ENCODE measurements at places on chromosomes 7 and 10.

DNA sequence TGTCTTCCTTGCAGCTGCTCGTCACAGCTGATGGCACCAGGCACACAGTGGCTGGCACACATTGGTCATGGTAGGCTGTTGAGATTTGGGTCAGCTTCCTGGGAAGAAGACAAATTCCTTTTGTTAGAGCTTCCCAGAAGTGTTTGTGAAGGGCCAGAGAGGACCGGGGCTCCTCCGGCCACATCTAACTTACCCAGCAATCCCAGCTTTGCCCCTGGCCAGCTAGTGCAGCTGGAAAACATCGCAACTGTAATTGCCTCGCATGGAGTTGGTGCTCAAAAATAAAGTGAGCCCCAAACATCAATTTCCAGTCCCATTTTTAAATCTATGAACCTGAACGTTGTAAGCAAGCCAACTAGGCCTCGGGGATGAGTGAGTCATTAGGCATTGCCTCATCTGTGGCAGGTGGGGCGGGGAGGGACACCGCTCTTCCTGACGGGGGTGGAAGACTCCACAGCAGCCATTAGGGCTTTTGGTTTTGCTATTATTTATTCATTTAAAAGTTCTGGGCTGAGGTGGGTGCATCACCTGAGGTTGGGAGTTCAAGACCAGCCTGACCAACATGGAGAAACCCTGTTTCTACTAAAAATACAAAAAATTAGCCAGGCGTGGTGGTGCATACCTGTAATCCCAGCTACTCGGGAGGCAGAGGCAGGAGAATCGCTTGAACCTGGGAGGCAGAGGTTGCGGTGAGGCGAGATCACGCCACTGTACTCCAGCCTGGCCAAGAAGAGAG lies 12.4 kb downstream of the CPA5 start:
- no peak for DNase-seq

DNA sequence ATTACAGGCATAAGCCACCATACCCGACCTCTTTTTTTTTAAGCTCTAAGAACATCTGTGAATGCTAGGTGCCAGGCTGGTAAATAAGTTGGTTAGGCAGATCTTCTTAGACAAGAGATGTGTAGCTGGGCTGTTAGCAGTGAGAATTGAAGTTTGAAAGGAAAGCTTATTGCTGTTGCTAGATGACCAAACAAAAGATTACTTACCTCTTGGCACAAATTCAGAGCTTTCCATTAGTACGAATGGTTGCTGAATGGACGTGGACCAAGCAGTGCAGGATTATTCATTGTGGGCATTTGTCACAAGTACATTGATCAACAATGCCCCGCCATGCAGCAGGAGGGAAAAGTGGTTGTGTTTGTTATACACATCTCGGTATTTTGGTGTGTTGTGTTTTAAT lies 131.2 kb downstream of the GFRA1 start:
- no peak for DNase-seq

DNA sequence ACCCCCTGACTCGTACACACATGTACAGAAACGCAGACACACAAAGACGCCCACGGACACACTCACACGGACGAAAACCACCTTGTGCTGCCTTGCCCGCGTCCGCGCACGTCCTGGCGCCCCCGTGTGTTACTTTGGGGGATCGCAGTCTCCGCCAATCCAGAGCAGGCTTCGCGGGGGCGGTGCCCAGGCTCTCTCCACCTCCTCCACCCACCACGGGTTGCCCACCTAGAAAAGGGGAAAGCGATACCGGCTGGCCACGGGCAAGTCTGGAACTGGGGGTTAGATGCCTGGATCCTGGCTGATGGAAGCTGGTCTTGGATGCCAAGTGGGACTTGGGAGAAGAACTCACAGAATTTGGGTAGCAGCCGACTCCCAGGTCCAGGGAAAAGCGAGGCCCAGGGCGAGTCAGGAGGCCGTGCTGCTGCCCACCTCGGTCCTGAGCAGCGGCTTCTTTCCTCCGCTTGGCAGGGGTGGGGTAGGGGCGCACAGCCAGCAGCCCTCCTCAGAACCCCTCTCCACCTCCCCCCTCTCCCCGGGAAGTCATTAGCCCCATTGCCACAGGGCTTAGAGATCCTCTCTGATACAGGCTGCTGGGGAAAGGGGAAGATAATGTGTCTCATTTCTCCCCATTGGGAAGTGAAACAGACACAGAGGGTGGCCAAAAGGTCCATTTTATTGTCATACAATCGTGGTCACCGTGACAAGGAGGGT lies 4.6 kb upstream of the VGF start:
- DNase-seq: peak; percentile 84

DNA sequence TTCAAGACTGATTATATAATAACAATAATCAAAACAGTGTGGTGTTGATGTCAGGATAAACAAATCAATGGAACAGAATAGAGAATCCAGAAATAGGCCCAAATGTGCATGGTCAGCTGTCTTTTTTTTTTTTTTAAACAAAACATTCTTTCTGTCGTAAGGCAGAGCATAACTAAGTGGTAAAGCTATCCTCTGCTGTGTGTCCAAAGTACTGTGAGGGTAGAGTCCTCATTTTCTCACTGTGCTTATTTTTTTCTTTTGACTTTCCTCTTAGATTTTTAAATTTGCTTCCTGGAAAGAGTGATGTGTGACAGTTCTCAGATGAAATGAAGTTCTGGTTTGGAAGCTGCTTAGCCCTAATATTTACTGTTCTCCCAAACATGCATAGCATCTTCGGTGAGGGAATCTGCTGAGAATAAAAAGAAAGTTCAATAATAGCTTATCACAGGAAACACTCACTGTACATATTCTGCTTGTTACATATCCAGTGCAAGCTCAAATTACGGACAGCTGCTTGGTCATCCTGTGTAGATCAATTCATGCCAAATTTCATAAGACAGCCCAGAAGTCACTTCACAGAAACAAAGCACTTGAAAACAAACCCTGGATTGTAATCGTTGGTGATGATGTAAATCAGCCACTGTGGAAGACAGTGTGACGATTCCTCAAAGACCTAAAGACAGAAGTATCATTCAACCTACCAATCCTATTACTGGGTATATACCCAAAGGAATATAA lies 423.9 kb downstream of the NEBL start:
- no peak for DNase-seq

DNA sequence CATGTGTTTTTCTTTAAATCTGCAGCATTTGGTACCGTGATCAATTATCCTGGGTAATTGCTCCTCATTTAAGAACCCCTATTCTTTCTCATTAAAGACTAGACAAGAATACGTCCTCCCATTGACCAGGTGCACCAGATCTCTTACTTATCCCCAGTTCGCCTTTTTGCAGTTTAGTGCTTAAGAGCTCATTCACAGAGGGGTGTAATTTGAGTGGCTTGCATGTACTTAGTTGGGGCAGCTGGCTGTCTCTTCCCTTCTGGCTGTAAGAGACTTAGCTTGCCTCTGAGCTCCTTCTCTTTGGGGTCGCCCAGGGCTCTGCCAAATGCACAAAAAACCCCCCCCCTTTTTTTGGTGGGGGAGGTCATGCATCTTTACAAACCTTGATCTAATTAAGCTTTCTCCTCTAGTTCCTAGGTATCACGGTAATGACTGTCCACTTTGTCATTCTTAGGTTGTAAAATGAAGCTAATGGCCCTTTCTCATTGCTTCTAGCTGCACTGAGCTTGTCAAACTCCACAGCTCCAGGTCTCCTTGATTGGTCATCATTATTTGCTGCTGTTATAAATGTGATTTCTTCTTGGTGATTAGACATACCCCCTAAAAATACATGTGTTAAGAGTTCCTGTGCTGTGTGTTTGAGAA lies 26.3 kb downstream of the GAD2 start:
- DNase-seq: no peak

GRCh38 chr7:47601119-47601880 lies 19.4 kb upstream of the TNS3 start:
- DNase-seq: no peak

DNA sequence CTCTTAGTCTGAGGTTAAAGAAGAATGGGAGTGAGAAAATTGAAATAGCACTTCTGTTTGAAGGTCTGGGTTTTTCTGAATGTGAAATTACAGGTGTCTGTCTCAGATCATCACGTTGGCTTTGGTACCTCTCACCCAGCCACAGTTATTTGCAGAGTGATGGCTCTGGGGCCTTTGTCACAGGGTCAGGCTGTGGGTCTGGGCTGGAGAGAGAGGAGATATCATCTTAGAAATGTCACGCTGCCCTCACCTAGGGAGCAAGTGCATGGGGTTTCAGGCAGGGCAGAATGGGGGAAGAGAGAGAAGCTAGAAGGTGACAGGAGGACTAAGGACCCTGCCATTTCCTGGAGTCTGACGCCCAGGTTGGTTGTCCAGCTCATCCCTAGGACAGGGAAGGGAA lies 127.2 kb downstream of the CFAP58 start:
- DNase-seq: no peak

GRCh38 chr7:80047856-80048459 lies 86.7 kb upstream of the GNAI1 start:
- no peak for DNase-seq

DNA sequence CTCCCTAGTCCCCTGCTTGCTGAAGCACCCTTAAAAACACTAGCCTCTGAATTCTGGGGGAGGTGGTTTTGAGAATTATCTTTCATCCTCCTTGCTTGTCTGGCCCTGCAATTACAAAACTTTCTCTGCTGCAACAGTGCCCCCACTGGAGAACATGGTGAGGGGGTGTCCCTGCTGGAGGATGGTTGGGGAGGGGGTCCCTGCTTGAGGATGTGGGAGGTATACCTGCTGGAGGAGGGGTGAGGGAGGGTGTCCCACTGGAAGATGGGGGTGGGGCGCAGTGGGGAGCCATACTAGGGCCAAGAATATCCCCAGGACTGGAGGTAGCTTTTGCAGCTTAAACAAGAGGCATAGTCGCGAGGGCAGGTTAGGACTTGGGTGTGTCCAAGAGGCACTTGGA lies 3.2 kb upstream of the POLM start:
- DNase-seq: no peak

DNA sequence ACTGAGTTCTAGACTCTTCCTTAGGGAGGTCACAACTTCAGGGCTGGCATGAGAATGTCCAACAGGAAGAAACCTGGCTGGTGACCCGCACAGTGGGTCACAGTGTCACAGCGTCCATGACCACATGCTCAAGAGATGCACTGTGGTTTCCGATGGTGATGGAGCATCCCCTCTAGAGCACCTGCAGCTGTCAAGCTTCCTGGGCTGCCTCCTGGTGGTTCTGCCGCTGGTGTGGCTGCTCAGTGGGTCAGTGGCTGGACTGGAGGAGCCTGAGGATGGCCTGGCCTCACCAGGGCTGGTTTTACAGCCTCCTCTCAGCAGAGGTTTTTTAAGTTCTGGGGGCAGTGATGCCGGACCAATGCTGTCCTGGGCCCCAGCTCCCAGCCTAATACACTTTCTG lies 149.3 kb downstream of the SH3PXD2A start:
- no peak for DNase-seq

DNA sequence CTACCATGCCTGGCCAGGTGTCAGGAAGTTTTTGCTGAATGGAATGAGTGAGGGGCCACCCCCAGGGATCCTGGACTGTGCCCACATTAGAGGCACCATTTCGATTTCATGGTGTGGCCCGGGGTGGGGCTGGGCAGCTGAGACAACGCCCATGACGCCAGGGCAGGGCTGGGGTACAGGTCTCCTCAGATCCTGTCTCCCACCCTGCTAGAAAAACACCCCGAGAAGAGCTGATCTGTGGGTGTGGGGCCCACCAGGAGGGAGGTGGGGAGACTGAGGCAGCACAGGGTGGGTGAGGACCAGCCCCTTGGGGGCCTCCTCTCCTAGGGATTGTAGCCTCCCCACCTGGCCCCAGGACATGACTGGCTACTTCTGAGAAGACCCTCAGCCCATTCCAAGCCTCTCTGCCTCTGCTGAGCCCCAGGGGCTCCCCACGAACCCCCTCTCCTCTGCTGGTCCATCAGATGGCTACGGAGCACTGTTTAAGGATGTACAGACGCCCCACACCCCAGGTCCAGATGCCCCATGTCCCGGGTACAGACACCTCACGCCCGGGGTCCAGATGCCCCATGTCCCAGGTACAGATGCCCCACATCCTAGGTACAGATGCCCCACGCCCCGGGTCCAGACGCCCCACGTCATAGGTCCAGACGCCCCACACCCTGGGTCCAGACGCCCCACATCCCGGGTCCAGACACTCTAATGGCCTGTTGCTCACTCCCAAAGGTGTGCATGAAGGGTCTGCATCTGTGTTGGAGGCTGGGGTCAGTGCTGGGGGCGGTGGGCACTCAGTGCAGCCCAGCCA lies 99.4 kb downstream of the MICALL2 start:
- DNase-seq: no peak

GRCh38 chr7:46492466-46492865 lies 571.4 kb upstream of the IGFBP3 start:
- no peak for DNase-seq

DNA sequence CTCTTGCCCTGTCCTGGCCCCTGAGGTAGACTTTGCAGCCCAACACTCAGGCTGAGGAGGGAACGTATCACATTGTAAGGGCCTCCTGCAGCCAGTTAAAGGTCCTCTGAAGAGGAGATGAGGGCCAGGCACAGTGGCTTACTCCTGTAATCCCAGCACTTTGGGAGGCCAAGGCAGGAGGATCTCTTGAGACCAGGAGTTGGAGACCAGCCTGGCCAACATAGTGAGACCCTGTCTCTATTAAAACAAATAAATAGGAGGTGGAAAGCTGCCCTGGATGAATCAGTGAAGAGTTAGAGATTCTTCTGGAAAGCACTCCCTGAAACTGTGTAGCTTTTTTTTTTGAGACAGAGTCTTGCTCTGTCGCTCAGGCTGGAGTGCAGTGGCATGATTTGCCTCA lies 2.3 kb upstream of the C10orf62 start:
- no peak for DNase-seq

DNA sequence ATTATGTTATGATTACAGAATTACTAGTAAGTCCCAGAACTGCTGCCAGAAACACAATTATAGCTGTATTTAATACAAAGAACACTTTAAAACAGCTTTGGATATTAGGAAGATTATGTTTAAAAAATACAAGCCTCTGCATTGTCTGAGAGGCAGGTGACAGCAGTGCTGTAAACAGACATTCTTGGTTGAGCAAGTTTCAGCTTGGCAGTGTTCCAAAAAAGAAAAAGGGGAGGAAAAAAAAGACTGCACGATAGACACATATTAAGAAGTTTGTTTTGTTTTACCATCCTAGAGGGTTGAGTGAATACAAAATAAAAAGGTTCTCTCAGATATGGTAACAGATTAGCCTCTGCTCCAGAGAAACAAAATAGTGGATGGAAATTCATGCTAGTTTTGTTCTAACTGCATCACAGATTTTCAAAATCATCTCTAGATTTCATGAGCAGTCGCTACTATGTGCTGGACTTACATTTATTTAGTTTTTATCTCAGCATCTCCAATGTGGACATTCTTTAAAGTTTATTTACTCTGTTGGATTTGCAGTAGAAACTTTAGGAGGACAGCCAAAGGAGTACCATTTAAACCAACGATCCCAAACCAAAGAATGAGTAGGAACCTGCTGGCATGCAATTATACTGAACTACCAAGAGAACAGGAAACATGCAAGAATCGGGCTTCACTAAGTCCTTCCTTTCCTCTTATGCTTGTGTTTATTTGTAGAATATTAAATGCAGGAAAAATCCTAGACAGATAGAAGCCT lies 9.0 kb downstream of the FAM204A start:
- no peak for DNase-seq

Measured in stimulated activated effector memory CD8-positive, alpha-beta T cell treated with anti-CD3 and anti-CD28 coated beads, Interleukin-12 subunit alpha, Interleukin-12 subunit beta, amount 100 ng/mL, for 72 hours (primary cell).